ENCODE measurements at places on chromosomes 1 and 21. TPM values are rescaled to one million over a fixed set of nuclear protein-coding genes. Genes with fewer than 3 reads are reported as not detected.

UBL4B gene
- not detected for total RNA-seq

SPRR5 gene
- not detected for total RNA-seq

S100A9 gene
- total RNA-seq: 1.8 TPM

MARK1 gene
- total RNA-seq: 10.8 TPM

- DNase-seq: no peak
These were observed 1.1 kb downstream of the SPOCD1 start for GRCh38 chr1:31814631-31815306.

- DNase-seq: peak; percentile 58
These were observed 611 bp upstream of the AKT3 start for GRCh38 chr1:243850452-243851256.

GRCh38 chr1:172252958-172253357 lies 167.5 kb upstream of the C1orf105 start:
- no peak for DNase-seq

- no peak for DNase-seq
These were observed 141.7 kb upstream of the SOD1 start for GRCh38 chr21:31517664-31518414.

GRCh38 chr1:164895026-164895912 lies 336.3 kb downstream of the PBX1 start:
- DNase-seq: no peak

DNA sequence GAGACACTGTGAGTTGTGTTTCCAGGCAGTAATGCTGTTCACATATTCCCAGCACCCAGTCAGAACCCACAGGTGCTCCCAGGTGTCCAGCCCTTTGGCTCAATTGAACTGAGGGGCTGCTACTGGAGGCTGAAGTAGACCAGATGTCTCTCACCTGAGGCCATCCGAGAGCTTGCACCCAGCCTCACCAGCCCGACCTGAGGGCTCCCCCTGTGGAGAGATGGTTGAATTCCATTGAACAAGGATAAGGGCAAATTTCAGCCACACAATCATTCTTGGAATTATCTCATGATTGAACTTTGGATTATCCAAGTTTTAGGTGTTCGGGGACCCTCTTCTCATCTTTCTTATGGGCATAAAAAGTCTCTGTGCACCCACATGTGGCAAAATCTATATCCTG lies 52.1 kb downstream of the OBSCN start:
- DNase-seq: no peak

- peak; percentile 66 for DNase-seq
These were observed 3.1 kb upstream of the P3R3URF start for GRCh38 chr1:46179138-46180081.

GRCh38 chr1:53134042-53134485 lies 8.4 kb downstream of the SLC1A7 start:
- no peak for DNase-seq

DNA sequence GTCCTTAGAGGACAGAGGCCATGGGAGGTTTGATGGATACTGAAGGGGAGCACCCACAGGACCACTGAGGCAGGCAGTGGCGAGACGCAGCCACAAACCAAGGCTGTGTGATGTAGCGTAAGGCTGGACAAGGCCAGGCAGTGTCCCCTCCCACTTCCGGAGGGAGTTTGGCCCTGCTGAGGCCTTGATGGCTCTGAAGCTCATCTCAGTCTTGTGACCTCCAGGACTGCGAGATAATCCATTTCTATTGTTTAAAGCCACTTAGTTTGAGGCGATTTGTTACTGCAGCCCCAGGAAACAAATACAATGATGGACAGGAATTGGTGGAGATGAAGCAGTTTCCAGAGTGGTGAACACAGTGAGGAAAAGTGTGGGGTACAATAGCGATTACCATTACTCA lies 15.3 kb downstream of the PIGP start:
- no peak for DNase-seq

DNA sequence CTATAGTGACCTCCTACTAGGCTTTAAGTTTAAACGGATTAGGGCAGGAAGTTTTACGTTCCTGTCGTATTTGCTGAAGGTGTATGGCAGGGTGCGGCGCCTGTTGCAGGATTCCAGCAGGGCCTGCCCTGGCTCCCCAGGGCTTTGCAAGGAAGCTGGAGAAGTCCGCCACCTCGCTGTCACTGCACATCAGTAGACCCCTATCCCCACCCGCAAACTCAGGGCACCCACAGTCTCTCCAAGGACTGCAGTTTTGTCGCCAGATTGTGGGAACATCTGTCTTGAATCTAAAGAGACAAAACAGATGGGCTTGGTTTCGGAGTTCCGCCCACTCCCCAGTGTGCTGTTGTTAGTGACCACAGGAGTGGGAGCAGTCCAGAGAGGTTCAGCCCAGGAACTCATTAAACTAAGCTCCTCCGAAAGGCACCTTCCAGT lies 110.8 kb downstream of the CDC7 start:
- peak; percentile 5 for DNase-seq

DNA sequence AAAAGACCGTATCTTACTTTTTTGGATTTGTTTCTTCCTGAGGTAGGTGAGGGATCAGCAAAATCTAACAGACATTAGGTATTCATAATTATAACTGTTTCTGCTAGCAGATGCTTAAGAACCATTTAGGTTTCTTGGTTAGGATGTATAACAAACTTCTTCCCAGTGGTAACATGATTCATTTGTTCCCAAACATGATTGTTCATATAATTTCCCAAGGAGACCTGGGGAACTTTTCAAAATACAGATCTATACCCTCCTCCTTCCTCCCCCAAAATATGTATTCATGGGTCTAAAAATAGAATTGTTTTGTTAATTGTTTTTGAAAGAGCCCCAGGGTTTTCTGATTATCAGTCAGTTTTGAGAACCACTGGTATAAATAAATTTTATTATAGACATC lies 228.2 kb downstream of the COP1 start:
- no peak for DNase-seq

DNA sequence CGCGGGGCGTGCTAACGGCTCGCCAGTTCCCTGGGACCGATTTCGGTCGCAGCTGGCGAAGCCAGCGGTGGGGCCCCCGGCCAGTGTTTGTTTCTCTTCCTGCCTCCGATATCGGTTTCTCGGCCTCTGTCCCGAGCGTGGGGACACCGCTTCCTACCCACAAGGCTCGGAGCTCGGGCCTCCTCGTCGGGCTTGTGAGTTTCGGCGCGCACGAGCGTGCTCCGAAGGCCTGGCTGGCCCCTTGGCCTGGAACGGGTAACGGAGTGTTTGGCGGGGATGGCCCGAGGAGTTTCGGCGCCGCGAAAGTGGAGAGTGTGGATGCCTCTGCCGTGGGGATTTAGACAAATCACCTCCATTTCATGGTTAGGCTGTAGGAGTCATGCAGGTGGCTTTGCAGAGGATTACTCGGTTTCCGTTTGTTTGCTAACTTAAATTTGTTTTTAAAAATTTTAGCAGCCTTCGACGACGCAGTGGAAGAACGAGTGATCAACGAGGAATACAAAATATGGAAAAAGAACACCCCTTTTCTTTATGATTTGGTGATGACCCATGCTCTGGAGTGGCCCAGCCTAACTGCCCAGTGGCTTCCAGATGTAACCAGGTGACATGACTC lies 559 bp downstream of the RBBP4 start:
- DNase-seq: no peak

DNA sequence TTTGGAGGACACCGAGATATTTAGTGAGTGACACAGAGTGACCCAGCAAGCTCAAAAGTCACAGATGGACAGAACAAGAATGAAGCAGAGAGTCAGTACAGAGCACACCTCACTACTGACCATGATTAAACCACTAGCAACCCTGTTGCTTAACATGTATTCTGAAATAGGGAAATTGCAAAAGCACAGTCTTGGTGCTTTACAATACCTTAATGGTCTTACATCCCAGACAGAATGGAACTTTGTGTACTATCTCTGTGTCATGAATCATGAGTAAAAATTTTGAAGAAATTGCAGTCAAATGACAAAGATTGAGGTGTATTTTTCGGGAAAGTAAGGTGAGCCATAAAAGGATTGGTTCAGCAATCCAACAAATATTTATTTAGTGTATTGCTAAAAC lies 2.7 kb upstream of the SAMSN1 start:
- no peak for DNase-seq

- DNase-seq: peak; percentile 55
These were observed 17.5 kb upstream of the RAB4A start for GRCh38 chr1:229253151-229253974.

DNA sequence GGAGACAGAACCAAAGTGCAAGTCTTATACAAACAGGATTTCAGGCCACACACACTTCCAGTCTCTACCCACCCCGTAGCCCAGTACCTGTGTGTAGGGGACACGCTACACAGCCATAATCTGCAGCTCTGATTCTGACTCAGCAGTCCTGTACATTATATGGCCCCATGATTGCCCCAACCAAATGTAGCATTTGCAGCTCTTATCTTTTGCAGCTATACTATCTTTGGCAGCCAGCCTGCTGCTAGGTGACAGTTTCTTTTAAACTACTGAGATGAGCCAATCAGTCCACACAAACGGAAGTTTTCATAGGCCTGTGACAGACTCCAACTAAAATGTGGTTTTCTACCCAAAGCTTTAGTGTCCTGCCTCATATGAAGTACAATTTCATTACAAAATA lies 259.6 kb upstream of the ST6GALNAC5 start:
- DNase-seq: no peak

DNA sequence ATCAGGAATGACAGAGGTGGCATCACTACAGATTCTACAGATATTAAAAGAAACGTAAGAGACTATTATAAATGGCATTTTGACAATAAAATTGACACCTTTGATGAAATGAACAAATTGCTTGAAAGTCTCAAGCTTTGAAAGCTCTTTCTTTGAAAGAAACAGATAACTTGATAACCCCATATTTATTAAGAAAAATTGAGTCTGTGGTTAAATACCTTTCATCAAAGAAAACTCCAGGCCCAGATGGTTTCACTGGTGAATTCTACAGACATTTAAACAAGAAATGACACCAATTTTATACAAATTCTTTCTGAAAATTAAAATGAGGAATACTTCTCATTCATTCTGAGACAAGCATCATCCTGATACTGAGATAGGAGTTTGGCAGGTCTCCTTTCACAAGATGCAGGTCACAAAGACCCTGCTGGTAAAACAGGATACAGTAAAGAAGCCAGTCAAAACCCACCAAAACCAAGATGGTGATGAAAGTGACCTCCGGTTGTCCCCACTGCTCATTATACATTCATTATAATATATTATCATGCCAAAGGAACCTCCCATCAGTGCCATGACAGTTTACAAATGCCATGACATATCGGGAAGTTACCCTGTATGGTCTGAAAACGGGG lies 210.9 kb downstream of the AKT3 start:
- DNase-seq: no peak

GRCh38 chr21:38590449-38591217 lies 92.4 kb upstream of the ERG start:
- no peak for DNase-seq
